ENCODE measurements at places on chromosomes 7 and 10.

- no peak for DNase-seq
- no peaks in the 10 kb centered on the region for H3K27me3 ChIP-seq
These were observed 209.5 kb upstream of the INHBA start for GRCh38 chr7:41912426-41912825.

- H3K27me3 ChIP-seq: no peaks in the 10 kb centered on the region
- peak overlapping the region; percentile 90 for H3K27ac ChIP-seq
- no peak overlapping the region for H3K4me3 ChIP-seq
- H3K4me1 ChIP-seq: peaks cover 43% of the 10 kb centered on the region
- no peaks in the 10 kb centered on the region for H3K36me3 ChIP-seq
- DNase-seq: no peak
These were observed 48.4 kb downstream of the SYPL1 start for GRCh38 chr7:106063692-106064091.

- no peaks in the 10 kb centered on the region for H3K27me3 ChIP-seq
- no peak overlapping the region for H3K4me3 ChIP-seq
- H3K27ac ChIP-seq: no peak overlapping the region
- H3K36me3 ChIP-seq: no peaks in the 10 kb centered on the region
- no peak for DNase-seq
- no peaks in the 10 kb centered on the region for H3K4me1 ChIP-seq
These were observed 415.1 kb downstream of the GFRA1 start for GRCh38 chr10:115857856-115858255.

GRCh38 chr10:86725980-86726676, 30.3 kb upstream of the BMPR1A start:
- DNase-seq: no peak
- H3K27ac ChIP-seq: no peak overlapping the region
- no peaks in the 10 kb centered on the region for H3K4me1 ChIP-seq
- no peaks in the 10 kb centered on the region for H3K36me3 ChIP-seq
- no peaks in the 10 kb centered on the region for H3K27me3 ChIP-seq

DNA sequence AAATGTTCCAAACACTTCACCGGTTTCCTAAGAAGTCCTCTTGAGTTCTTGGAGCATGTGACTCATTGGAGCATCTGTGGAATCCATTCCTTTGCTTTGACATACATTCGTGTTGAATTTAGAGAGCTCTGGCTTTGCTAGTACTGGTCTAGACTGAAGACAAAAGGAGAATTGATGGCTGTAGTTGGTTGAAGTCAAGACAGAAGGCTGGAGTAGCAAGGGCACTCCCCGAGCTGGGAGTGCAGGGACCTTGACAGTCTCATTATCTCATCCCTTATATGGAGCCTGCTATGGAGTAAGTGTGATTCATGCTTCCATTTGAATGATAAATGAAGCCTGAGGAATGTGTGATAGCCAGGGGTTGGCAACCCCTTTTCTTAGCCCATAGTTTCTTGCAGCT, 1249.1 kb downstream of the TYW1 start:
- H3K4me3 ChIP-seq: no peak overlapping the region
- no peak for DNase-seq
- no peaks in the 10 kb centered on the region for H3K36me3 ChIP-seq
- no peaks in the 10 kb centered on the region for H3K4me1 ChIP-seq
- H3K27ac ChIP-seq: no peak overlapping the region
- no peaks in the 10 kb centered on the region for H3K27me3 ChIP-seq

GRCh38 chr10:113047605-113047962, 97.5 kb downstream of the TCF7L2 start:
- peaks cover 83% of the 10 kb centered on the region for H3K4me1 ChIP-seq
- H3K27ac ChIP-seq: peak overlapping the region; percentile 77
- H3K36me3 ChIP-seq: no peaks in the 10 kb centered on the region
- no peaks in the 10 kb centered on the region for H3K27me3 ChIP-seq

DNA sequence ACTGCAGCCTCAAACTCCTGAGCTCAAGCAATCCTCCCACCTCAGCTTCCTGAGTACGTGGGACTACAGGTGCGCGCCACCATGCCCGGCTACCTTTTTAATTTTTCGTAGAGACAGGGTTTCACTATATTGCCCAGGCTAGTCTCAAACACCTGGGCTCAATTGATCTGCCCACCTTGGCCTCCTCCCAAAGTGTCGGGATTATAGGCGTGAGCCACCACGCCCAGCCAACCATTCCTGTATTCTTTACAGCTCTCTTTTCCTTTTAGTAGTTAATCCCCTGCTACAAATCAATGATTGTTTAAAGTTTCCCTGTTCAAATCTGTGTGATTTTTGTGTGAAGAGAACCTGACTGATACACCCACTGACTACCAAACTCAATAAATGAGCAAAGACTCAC, 75.4 kb upstream of the SVIL start:
- no peak for DNase-seq
- no peaks in the 10 kb centered on the region for H3K27me3 ChIP-seq
- no peaks in the 10 kb centered on the region for H3K36me3 ChIP-seq
- peaks cover 11% of the 10 kb centered on the region for H3K4me1 ChIP-seq
- H3K27ac ChIP-seq: no peak overlapping the region
- no peak overlapping the region for H3K4me3 ChIP-seq

- no peak for DNase-seq
- H3K27ac ChIP-seq: peak overlapping the region; percentile 68
- no peaks in the 10 kb centered on the region for H3K27me3 ChIP-seq
- H3K4me3 ChIP-seq: no peak overlapping the region
These were observed 105.9 kb upstream of the RHEB start for GRCh38 chr7:151625606-151626005.

GRCh38 chr10:91210014-91210413, 10.4 kb upstream of the PCGF5 start:
- no peak overlapping the region for H3K27ac ChIP-seq
- H3K36me3 ChIP-seq: no peaks in the 10 kb centered on the region
- H3K27me3 ChIP-seq: peaks cover 28% of the 10 kb centered on the region
- DNase-seq: no peak

- H3K27ac ChIP-seq: no peak overlapping the region
- H3K4me1 ChIP-seq: 0 out of 2 replicates have a peak, but pooled peaks cover 8% of the 10 kb centered on the region
- DNase-seq: no peak
- H3K27me3 ChIP-seq: peaks cover 3% of the 10 kb centered on the region
- no peaks in the 10 kb centered on the region for H3K36me3 ChIP-seq
These were observed 6.9 kb upstream of the GOLGA7B start for GRCh38 chr10:97842656-97843280.

GRCh38 chr7:47915616-47915976, 32.7 kb downstream of the PKD1L1 start:
- no peak overlapping the region for H3K27ac ChIP-seq
- no peaks in the 10 kb centered on the region for H3K4me1 ChIP-seq
- no peaks in the 10 kb centered on the region for H3K27me3 ChIP-seq
- no peaks in the 10 kb centered on the region for H3K36me3 ChIP-seq
- H3K4me3 ChIP-seq: no peak overlapping the region
- DNase-seq: no peak

DNA sequence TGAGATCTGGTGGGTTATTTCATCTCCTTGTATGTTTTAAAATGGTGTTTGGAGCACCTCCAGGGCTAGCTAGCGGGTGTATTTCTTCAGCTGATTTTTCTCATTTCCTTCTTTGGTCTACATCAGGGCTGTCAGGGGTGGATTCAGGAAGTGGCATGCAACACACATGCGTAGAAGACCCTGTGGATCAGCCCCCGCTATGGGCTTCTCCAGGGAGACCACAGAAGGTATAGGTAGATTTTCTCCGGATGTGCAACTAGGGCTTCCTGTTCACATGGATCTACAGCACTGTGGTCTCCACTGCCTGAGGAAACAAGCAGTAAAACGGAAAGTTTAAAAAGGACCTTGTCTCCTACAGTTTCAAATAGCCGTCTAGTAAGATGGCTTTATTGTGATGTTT, 10.4 kb downstream of the NUB1 start:
- no peak for DNase-seq
- peaks cover 11% of the 10 kb centered on the region for H3K36me3 ChIP-seq
- H3K27ac ChIP-seq: no peak overlapping the region
- no peak overlapping the region for H3K4me3 ChIP-seq

GRCh38 chr10:117162093-117163060, 24.3 kb upstream of the VAX1 start:
- H3K36me3 ChIP-seq: no peaks in the 10 kb centered on the region
- peak overlapping the region; percentile 48 for H3K4me3 ChIP-seq
- H3K4me1 ChIP-seq: peaks cover 6% of the 10 kb centered on the region
- no peak for DNase-seq
- no peak overlapping the region for H3K27ac ChIP-seq
- H3K27me3 ChIP-seq: peaks cover 23% of the 10 kb centered on the region

- H3K36me3 ChIP-seq: no peaks in the 10 kb centered on the region
- no peak for DNase-seq
- H3K27me3 ChIP-seq: no peaks in the 10 kb centered on the region
- H3K27ac ChIP-seq: no peak overlapping the region
- H3K4me1 ChIP-seq: no peaks in the 10 kb centered on the region
- no peak overlapping the region for H3K4me3 ChIP-seq
These were observed 9.4 kb upstream of the TES start for GRCh38 chr7:116200963-116201362.
